Foreskin fibroblast (primary cell): ENCODE measurements at places on chromosomes 6 and 20.

DNA sequence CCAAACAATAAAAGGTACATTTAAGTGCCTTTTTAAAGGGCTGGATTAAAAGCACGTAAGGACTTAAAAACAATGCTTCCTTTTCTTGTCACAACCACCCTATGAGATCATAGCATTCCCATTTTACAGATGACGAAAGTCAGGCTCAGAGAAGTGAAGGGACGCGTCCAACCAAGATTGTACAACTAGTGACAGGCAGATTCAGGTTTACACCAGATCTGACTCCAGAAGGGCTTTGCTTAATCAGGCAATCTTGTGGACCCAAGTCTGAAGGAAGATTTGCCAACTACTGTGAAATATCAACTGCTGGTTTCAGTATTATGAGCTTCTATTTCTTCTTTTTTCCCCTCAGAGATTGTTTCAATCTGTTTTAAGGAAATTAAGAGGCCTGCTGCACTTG is 877 bp downstream of the ENPP4 start:
- DNase-seq = no peak

DNA sequence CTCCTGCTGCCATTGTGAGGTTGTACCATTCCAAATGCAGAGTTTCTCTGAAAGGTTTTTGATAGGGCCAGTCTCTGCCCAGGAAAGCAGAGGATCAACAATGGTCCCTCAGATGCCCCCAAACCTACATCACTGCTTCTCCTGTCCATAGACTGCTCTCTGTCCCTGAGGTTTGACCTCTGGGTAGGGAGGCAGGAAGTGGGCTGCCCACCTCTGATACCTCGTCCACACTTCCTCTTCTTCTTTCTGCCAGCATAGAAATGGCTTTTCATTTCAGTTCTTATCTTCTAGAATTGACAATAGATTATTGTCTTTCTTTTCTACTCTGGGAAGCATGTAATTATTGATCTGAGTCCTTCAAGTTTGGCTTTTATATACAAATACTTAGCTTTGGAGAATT is 170.6 kb downstream of the TRMT11 start:
- DNase-seq = no peak

DNA sequence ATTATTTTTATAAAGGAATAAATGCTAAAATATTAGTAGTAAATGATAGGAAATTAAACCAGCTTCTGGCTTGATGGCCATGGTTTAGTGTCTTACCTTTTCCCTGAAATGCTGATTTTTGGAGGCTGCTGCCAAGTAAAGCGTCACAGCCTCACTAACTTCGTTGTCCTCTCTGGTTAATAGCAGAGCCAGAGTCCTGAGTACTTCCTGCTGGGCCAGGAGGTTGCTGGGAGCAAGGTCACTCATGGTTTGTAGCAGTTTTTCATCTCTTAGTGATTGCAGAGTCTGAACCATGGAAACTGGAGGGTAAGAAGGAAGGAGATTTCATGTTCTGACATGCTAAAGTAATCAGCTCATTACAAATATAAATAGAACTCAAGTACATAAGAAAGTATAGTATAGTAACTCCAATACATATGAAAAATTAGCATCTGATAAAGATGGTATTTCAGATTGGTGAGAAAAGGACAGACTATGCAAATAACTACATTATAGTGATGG is 26.5 kb upstream of the ARMH2 start:
- no peak for DNase-seq

GRCh38 chr20:62836967-62837490 is 20.2 kb downstream of the COL9A3 start:
- DNase-seq = no peak

GRCh38 chr6:113829696-113830045 is 27.5 kb upstream of the MARCKS start:
- peak; percentile 12 for DNase-seq

- no peak for DNase-seq
Measured at GRCh38 chr20:57884956-57885355, 175.1 kb upstream of the PMEPA1 start.

DNA sequence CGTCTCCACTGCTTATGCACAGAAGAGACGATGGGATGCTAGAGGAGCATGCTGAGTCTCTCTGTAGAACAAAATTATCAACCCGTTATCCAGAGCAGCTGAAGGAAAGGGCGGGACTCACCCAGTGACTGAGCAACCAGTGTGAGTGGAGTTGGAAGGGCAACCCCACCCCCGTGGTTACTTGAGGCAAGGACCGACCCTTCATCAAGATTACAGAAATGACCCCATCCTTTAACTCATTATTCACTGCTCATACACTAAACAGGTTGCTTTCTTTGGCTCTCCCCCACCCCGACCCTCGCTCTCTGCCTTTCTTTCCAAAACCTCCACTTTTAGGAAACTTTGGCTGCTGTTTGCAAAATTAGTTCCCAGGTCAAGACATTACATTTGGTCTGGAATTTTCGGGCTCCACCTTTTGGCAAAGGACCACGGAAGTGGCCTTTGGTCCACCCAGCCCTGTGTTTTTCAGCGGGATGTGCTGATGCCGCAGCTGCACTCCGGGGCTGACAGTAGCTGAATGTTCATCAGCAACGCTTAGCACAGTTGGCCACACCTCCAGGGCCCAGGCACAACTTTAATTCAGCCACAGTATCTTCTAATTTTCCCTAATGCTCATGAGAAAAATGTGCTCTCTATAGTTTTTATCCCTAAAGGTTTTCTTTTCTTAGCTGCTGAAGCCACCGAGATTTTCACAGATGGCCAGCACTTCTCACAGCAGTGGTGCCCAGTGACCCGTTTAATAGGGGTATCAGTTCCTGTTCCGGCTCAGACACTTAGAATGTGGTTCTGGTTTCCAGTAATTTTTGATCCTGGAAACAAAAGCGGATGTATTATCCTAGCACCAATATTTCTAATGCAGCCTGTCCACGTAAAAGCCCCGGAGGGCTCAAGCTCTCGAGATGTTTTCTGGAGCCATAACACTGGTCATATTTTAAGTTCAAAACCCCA is 103.6 kb upstream of the NXT1 start:
- no peak for DNase-seq

DNA sequence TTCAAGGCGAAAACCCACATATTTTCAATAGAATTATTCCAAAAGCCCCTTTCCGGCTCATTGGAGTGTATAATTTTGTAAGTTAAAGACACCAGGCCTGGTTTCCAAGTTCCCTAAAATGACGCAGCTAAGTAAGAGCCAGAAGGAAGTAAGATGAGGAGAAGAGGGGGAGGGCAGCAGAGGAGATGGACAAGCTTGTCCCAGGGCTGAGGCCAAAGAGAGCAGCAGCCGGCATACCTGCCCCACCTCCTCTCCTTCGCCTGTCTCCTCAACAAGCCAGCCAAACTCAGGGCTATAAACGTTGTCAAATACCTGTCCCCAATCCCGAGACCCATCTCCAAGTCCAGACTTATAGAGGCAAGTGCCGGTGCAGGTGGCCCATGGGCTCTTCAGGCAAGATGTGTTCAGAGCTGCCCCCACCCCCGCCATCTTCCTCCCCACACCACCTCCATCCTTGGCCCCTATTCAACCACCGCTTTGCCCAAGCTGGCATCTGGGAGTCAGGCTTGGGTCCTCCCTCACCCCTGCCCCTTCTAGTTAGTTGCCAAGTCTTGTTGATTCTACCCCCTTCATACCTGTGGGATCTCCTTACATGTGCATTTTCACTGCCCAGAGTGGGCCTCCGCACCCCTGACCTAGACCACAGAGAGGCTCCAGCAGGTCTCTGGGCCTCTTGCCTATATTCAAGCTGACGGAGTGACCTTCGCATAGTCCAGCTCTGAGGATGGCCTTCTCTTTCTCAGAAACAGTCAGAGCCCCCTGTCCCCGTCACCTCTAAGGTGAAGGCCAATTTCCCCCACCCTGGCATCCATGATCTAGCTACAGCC is 75.7 kb upstream of the SIRPA start:
- DNase-seq = no peak

- no peak for DNase-seq
Measured at GRCh38 chr20:10654630-10655029, 19.2 kb downstream of the JAG1 start.

DNA sequence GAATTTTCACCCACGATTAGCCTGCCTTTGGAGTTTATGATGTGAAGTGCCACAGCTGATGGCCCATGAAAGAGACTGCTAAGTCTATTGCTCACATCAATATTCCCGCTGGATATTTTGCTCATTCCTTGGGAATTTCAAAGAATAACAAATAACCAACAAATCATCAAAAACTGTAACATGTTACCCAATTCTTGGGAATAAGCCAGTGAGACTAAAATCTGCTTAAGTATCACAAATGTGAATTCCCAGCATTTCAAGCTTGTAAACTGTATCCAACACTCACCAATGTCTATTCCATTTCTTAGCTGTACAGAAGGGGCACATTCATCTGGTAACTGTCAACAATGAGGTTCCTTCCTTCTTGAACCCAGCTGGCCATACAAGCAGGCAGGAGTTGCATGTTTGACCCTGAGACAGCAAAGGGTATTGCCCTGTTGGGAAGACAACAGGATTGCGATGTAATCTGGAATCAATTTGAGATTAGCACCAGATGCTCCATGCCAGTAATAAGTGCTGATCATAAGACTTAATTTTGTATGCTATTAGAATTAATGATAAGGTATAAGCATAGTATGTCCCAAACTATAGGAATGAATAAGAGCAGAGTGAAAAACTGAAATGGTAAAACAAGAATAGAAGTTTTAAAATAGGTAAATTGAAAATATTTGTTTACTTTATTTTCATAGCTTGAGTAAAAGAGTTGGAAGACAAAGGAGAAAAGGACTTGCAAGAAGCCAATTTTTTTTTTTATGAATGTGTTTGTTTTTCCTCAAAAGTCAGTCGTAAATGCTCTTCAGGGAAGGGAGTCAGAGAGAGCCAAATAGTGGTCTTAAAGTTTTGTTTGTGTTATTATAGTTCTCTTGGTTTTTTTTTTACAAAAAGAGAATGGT is 58.8 kb downstream of the RSPO3 start:
- DNase-seq = peak; percentile 90

DNA sequence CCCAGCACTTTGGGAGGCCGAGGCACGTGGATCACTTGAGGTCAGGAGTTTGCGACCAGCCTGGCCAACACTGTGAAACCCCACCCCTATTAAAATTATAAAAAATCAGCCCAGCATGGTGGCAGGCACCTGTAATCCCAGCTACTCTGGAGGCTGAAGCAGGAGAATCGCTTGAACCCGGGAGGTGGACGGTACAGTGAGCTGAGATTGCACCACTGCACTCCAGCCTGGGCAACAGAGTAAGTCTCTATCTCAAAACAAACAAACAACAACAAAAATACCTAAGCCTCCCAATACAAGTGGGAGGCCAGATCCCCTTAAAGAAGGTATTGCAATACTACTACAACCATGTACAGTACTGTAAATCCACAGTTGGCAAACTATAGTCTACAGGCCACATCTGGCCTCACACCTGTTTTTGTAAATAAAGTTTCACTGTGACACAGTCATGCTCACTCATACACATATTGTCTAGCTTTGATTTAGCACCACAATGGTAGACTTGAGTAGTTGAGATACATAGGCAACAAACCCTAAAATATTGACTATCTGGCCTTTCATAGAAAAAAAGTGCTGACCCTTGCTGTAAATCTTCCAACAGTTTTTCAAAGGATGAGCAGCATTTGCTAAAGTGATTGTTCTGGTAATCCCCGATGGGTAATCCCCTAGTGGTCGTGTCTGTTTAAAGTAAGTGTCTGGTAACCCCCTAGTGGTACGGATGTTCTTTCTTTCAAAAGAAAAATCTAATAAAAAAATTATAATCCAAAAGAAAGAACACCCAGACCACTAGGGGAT is 202.0 kb downstream of the RNGTT start:
- DNase-seq = no peak

DNA sequence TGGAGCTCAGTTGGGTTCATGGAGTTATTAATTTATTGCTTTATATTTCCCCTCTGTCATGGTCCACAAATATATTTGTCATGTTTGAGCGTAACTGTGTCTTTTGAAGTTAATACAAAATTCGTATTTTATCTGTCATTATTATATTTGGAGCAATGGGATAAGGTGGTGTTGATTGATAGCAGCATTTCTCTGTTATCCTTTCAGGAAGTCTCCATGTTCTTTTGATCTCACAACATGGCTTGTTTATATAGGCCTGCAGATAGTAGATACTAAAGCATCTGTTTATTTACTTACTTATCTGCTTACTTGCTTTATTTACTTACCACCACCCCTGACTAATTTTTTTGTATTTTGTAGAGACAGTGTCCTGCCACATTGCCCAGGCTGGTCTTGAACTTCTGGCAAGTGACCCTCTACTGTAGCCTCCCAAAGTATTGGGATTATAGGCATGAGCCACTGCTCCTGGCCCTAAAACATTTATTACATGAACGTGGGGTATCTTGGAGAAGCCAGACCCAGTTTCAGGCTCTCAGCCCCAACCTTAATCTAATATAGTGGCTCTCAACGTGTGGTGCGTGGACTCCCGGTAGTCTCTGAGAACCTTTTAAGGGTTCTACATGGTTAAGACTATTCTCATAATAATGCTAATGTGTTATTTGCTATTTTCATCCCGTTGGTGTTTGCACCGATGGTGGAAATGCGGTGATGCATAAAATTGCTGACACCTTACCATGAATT is 104.2 kb downstream of the NCOA3 start:
- no peak for DNase-seq

GRCh38 chr20:42706759-42707158 is 482.9 kb downstream of the PTPRT start:
- DNase-seq = no peak

DNA sequence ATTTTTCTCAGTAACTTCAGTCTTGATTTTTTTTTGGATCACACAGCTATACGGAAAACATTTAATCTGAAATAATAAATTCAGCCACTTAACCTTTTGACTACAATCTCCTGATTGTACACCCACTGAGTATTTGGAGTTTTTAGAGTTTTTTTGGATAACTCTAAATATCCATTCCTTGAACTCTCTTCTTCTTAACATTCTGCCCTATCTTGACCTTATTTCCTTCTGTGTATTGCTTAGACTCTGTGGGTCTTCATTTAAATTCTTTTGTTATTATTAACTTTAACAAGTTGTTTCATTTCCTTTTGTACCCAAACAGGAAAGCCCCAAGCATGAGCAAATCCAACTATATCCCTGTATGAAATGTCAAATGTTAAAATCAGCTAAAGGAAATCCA is 170.2 kb upstream of the PTCHD4 start:
- no peak for DNase-seq

DNA sequence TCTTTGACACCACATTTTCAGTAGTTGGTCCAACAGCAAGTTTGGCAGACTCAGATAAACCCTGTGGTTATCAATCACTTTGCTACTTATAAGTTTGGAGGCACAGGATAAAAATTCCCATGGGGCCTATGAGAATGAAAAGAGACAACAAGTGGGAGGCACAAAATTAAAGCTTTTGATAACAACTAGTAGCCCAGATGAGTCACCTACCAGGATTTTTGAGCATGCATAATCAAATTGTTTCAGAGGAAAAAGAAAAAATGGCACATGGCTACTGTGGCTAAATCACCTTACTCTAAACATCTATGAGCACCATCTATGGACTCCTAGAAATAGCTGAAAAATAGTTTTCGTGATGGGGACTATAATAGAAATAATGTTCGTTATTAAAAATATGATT is 40.8 kb upstream of the BMP5 start:
- peak; percentile 72 for DNase-seq

DNA sequence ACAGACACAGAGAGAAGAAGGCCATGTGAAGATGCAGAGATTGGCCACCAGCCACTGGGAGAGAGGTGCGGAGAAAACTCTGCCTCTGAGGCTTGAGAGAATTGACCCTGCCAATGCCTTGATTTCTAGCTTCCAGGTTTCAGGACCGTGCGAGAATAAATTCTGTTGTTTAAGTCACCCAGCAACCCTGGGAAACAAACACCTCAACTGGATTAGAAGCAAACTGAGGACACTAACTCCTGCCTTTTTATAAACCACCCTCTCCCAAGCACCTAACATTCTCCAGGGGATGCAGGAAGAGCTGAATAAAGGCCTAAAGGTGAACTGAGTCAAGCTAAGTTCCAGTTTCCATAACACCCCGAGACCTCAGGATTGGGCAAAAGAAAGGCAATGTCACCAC is 136.1 kb downstream of the ANKRD60 start:
- DNase-seq = no peak
